CD4-positive, alpha-beta T cell (primary cell): ENCODE measurements at places on chromosomes 3 and 15. TPM values are rescaled to one million over a fixed set of nuclear protein-coding genes. Genes with fewer than 3 reads are reported as not detected.

DNA sequence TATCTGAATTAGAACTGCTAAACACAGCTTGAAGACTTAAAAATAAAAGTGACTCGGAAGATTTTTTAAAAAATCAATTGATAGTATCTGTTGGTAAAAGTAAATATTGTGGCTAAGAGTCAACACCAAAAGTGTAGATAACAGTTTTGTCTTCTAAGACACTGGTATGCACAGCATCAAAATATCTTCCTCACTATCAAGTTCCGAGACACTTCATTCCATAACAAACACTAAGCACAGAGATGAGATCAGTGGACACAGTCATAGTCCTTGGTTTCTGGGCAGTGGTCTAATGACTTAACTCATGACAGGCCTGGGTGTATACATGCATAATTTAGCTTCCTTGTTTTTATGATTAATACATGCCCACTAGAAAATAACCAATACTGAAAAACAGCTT lies 63.2 kb downstream of the PXYLP1 start:
- no peak for DNase-seq

DNA sequence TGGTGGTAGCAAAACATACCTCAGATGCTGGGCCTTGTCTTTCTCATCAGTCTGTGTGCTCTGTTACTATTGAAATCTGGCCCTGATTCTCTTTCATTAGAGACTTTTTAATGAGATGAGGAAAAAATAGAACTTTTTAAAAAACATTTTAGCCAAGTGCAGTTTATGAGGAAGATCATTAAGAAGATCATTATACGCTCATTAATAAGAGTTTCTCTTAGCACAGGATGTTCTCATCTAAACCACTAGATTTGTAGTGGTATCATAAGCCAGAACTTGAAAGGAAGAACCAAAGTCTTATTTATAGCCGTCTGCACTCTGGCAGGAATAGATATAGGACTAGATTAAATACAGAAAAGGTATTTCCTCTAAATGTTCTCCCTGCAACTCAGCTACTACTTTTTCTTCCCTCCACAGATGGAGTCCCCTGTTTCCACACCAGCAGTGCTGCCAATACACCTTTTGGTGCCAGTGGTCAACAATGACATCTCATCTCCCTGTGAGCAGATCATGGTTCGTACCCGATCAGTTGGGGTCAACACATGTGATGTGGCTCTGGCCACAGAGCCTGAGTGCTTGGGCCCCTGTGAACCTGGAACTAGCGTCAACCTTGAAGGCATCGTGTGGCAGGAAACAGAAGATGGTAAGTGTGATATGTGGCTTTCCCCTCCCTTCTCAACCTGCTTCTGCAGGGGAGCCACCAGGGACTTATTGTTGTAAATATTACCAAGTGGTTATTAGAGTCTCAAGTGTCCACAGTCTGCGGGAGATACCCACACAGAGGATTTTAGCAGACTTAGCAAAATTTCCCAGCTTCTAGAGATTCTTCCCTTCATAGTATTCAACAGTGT lies 152.8 kb downstream of the RBPMS2 start:
- peak; percentile 31 for DNase-seq

DNA sequence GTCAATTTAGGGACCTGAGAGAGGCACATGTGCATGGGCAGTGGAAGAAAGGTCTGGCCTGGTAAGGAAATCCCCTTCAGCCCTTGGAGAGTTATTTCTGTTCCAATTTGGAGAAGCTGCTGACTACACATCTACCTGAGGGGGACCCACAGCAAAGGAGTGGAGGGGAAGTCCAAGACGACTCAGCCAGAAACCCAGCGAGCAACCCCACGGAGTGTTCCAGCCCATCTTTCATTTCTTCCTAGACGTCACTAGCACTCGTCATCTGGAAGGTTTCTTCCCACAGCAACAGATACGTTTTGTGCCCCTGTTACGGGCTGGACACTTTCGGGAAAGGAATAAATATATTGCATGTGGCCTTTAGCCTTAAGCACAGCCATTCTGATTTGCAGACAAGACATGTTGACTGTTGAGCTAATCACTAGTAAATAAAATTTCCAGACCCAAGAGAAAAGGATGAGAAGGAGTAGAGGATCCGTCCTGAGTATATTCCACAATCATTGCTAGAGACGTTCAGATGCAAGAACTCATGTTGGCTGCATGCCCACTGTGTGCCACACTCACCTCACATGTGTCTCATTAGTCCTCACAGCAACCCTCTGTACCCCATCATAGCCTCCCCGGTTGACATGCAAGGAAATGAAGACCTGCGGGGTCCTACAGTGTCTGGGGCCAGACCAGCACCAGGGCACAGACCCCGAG lies 7.8 kb upstream of the FAM174B start:
- DNase-seq: no peak

- no peak for DNase-seq
These were observed 420.5 kb downstream of the GABRB3 start for GRCh38 chr15:26352406-26352805.

DNA sequence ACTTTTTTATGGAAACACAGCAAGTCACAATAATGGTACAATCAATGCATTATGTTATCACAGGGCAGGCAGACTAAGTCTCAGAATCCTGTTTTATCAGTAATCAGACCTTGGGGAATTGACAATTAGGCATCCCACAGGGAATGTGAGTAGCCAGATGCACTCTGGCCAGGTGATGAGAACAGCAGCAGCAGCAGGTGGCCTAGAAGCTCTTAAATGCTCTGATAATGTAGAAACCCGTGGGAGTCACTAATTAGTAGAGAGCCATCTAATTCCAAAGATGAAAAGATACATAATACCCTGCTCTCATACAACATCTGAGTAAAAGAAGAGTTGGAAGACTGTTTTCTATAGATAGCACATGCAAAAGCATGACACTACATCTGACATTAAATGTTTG lies 12.6 kb downstream of the CEP152 start:
- DNase-seq: no peak

DNA sequence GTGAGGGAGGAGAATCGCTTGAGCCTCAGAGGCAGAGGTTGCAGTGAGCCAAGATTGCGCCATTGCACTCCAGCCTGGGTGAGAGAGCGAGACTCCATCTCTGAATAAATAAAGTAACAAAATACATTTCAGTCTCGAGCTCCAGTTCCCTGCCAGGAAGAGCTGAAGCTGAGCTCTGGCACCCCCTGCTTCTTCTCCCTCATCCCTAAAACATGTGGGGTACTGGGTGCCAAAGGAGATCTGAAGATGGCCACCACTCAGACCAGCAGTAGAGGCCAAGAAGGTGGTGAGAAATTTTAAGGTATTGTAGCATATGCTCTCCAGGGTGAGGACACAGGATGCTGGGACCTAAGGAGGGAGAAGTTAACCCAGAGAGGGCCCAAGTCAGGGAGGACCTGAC lies 75.0 kb upstream of the CGNL1 start:
- no peak for DNase-seq

DNA sequence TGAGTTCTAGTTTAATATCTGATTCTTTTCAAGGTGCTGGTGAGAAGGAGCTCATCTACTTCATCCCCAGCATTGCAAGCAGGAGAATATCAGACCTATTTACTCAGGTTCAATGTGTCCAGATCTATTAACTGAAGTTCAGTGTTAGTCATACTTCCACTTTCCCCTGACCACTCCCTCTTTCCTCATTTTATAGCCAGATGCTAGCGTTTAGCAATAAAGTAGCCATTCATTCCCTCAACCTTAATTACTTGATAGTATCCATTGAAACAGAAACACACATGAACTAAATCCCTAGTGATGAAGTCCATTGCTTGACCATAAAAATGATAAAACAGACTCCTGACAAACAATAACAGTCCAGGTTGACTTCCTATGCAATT lies 60.0 kb downstream of the RPL22L1 start:
- DNase-seq: no peak

DNA sequence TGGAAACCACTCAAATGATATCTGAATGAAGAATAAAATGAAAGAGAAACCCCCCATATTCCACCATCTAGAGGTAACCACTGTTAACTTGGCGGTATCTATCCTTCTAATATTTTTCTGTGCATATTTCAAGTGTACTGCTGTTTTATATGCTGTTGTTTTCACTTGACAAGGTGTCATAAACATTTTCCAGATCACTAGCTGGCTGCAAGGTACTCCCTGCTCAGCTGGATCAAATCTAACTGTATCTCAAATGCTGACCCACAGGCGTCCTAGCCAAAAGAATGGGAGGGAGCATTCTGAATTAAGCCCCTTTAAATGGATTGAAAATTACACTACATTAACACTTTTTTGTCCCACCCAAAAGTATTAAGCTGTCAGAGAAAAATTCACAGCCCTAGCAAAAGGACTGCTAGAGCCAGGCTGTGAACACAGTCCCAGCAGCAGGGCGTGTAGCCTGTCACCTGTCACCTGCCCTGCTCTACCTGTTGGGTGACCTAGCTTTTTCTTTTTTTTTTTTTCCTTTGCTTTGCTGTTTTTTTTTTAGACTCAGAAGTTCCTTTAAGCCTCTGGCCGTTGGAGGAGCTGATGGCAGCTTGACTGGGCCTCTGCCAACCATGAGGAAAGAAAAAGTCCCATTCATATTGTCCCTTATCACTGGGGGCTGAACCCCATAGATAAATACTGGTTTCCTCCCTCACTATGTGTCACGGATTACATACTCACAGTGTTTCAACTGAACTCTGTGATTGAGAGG lies 93.7 kb upstream of the TSC22D2 start:
- DNase-seq: no peak

- no peak for DNase-seq
These were observed 24.3 kb downstream of the PDZRN3 start for GRCh38 chr3:73600293-73600938.

- DNase-seq: no peak
These were observed 51.0 kb upstream of the DLG1 start for GRCh38 chr3:197349368-197349767.

DNA sequence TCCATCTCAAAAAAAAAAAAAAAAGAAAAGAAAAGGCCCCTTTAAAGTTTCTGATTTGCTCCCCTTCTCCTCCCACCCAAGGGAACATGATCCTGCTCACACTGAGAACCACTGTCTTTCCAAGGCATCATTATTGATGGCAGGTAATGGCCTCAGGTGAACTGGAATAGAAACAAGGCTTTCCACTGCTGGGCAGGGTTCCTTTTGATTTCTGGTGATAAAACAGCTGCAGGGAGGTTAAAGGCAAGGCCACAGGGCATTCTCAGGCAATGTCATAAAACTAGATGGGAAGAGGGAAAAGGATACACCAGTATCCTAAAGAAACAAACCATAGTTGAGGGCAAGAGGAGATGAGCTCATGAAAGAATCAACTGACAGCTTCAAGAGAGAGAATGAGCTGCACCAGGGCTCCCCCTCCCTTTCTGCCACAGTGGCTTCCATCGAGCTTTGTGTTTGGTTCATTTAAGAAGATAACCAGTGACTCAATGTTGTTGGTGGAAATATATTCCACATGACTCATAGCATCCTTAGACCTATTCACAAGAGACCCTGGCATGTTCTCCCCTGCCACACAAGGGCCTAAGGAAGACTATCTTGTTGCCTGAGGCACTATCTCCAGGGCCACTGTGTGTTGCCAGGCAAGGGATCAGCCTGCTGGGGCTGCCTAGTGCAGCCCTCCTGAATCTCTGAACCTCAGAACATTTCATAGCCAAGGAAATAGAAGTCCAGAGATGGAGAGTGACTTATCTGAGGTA lies 86.4 kb downstream of the WDR76 start:
- DNase-seq: no peak

DNA sequence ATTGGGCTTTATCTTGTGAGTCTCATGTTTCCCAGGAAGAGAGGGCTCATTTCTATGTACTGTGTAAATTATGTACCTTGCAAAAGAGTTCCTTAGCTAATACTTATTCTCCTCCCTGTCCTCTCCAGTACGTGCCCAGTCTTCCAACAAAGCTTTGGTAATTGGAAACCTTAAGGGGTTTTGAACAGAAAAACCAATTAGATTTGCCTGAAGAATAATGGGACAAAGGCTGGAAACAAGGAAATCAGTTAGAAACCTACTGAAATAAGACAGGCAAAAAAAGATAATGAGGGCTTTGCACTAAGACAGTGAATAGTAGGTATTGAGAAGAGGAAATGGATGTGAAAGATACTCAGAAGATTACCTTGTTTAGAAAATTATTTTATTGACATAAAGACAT lies 82.5 kb downstream of the SPRED1 start:
- DNase-seq: no peak

GRCh38 chr3:153980252-153980590 lies 141.0 kb upstream of the ARHGEF26 start:
- DNase-seq: no peak

- DNase-seq: no peak
These were observed 28.0 kb upstream of the VGLL4 start for GRCh38 chr3:11671648-11672100.

- no peak for DNase-seq
These were observed 115.6 kb upstream of the MANF start for GRCh38 chr3:51269466-51269865.

- DNase-seq: peak; percentile 6
These were observed 433.8 kb upstream of the CBLB start for GRCh38 chr3:106302451-106303221.

DNA sequence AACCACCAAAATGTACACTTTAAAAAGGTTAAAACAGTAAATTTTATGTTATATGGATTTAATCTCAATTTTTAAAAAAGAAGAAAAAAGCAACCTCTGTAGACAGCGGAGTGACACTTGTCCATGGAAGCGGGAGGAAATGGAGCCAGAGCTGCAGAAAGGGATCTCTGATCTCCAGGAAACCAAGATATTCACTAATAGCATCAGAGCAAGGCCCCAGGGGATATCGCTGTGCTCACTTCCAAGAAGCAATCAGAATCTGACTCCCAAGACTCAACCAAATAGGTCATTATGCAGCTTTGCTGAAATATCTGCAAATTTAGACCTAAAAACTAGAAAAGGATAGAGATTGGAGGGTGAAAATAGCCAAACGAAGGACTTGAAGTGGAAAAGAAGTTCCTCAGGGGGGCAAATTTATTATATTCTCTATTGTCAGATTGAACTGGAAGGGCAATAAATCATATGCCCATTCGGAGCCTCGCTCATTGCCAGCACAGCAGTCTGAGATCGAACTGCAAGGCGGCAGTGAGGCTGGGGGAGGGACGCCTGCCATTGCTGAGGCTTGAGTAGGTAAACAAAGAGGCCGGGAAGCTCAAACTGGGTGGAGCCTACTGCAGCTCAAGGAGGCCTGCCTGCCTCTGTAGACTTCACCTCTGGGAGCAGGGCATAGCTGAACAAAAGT lies 62.0 kb upstream of the ATP2C1 start:
- no peak for DNase-seq

HDGFL3 gene
- total RNA-seq: 5.5 TPM

PARP15 gene
- 41.6 TPM for total RNA-seq

RETNLB gene
- not detected for total RNA-seq

CHL1 gene
- total RNA-seq: not detected

AGBL1 gene
- total RNA-seq: not detected

EFCC1 gene
- 0.22 TPM for total RNA-seq

LTF gene
- not detected for total RNA-seq

BCL2A1 gene
- total RNA-seq: 20.0 TPM

GHRL gene
- 1.1 TPM for total RNA-seq
